ENCODE measurements at places on chromosomes 13 and 19.
A peak's percentile ranks its signal among the peaks of the same experiment; 100 is the strongest.

DNA sequence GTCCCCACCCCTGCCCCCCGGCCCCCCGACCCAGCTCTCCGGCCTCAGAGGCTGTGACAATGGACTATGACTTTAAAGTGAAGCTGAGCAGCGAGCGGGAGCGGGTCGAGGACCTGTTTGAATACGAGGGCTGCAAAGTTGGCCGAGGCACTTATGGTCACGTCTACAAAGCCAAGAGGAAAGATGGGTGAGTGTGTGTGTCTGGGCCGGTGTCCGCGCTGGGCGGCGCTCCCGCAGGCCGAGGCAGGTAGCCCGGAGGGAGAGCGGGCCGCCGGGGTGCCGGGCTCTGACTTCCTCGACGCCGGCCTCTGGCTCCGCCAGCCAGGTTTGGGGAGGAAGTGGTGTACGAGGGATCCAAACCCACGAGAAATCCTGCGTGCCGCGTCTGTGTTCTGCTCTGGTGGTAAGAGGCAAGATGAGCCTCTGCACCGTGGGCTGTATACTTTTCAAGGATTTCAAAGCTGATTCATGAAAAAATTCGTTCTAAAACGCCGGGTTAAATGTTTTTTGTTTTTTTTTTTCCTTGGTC is 718 bp downstream of the CDK8 start:
- DNase-seq: peak; percentile 14

GRCh38 chr19:18612772-18613588 is at the start of gene TMEM59L:
Gene TMEM59L, plus strand, starts transcription at chr19:18612870. Its CDS starts 89 bp downstream, at chr19:18612959.
- no peak for DNase-seq

GRCh38 chr19:9498183-9498902 is at the start of gene ZNF560:
Gene ZNF560, minus strand, starts transcription at chr19:9498616. Its CDS starts 23,303 bp downstream, at chr19:9475313.
- DNase-seq: peak; percentile 44

GRCh38 chr19:16325161-16325527 is 518 bp downstream of the KLF2 start:
- peak; percentile 30 for DNase-seq

DNA sequence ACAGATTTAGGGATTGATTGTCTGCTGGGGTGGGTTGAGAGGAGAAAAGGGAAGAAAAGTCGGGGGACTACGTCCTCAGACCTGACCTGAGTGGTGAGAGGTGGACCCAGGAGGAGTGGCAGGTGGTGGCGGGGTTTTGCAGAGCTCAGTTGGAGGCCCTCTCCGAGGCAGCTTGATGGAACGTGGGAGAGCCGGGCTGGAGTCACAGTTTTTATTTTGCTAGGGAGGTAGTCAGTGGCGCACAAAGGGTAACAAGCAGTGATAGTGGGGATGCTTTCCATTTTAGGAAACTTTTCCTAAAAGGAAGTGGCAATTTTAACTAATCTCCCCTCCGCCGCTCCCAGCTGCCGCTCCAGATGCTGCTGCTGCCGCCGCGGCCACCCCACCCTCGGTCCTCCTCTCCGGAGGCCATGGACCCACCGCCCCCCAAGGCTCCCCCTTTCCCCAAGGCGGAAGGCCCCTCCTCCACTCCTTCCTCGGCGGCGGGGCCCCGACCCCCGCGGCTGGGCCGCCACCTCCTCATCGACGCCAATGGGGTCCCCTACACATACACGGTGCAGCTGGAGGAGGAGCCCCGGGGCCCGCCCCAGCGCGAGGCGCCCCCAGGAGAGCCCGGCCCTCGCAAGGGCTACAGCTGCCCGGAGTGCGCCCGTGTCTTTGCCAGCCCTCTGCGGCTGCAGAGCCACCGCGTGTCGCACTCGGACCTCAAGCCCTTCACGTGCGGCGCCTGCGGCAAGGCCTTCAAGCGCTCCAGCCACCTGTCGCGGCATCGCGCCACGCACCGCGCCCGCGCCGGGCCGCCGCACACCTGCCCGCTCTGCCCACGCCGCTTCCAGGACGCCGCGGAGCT is 1.1 kb upstream of the ZNF581 start:
- no peak for DNase-seq

- DNase-seq: peak; percentile 23
Measured at GRCh38 chr13:76596216-76596615, 290.0 kb downstream of the KCTD12 start.

DNA sequence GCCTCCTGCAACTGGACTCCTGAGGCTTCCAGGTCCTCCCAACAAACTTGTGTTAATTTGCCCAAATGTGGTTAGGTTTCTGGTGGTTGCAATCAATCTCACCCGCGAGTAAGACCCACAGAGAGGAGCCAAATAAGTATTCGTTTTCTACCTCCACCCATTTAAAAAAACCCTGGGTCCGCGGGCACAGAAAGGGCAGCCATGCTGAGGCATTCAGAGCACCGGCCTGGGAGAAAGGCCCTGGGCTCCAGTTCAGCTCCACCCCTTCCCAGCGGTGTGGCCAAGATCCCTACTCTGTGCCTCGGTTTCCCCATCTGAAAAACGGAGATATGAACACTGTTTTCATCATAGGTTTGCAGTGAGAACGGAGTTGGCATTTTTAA is 56.9 kb downstream of the PEPD start:
- no peak for DNase-seq

GRCh38 chr13:31043957-31044356 is 111.5 kb downstream of the TEX26 start:
- no peak for DNase-seq

DNA sequence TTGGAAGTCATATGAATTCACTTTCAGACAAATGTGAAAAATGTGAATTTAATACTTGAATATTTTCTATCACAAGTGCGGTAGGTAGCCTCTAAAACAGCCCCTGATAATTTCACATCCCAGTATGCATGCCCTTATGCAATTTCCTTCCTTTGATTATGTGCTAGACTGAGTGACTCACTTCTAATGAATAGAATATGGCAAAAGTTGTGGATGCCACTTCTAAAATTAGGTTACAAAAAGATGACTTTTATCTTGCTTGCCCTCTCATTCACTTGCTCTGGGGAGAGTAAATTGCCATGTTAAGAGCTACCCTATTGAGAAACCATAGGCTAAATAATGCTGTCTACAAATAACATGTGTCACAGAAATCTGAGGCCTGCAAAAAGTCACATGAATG is 402.5 kb upstream of the PCDH9 start:
- peak; percentile 59 for DNase-seq

Measured in fibroblast of skin of right quadriceps (primary cell).